ENCODE measurements at places on chromosomes 3 and 15.

- DNase-seq: no peak
These were observed 53.8 kb upstream of the SPPL2A start for GRCh38 chr15:50819344-50819743.

DNA sequence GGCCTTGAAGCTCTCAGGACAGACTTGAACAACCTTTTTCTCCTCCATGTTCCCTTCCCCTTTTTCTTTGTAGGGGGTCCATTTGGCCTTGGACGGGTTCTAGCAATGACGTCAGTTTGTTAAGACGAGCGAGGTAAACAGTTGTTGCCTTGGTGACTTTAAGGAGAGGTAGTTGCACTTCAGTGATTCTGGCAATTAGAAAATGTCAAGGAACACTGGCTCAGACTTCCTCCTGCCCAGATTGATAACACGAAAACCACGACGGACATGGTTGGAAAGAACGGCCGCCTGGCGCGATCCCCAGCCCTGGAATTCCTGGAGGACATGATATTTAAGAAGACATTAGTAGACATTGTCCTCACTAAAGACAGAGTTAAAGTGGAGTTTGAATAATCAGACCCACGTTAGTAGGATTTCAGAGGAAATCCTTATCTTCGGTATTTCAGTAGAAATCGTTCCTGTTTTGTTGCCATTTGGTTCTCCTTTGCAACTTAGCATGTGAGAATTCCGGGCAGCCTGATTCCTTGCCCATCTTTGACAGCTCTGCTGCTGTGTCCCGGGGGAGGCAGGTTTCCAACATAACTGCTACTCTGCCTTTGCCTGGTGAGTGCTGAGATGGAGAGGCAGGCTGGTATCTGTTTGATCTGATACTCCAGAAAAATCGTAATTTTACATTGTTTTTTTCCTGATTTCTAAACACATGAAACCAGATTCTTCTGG is 87.3 kb downstream of the ST6GAL1 start:
- DNase-seq: no peak

DNA sequence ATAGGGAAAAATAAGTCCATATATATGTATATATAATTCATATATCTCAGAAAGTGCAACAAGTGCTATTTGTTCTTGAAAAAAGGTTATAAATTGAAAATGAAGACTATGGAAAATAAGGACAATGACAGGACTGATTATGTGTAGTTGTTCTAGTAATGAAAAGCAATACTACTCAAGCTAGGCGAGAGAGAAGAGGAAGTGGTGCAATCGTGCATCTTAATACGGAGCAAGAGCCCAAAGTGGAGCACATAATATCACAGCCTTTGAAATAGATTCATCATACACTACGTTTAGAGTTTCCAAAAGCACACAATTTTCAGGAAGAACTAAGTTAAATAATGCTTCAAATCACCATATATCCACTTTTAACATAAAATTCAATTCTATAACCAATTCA is 87.9 kb downstream of the ULK4 start:
- DNase-seq: no peak

GRCh38 chr3:63519426-63519825 is 133.0 kb upstream of the SNTN start:
- DNase-seq: no peak

DNA sequence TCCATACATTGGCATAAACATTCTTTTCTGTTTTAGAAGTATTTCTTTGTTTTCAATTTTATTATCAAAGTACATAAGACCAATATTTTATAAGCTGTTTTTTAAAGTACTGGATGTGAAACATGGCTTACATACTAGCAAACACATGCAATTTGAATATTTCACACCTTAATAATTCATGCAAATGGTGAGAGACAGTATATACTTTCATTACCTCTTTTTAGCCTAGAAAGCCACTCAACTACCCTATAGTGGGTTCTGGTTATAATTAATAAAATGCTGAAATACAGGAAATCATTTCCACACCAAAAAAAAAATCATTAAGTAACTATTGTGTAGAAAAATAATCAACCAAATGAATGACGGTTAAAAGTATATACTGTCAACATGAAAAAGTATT is 38.5 kb upstream of the MELTF start:
- no peak for DNase-seq

GRCh38 chr15:96340598-96341512 is 10.4 kb downstream of the NR2F2 start:
- no peak for DNase-seq

GRCh38 chr3:130709671-130710070 is 37.0 kb downstream of the PIK3R4 start:
- no peak for DNase-seq

- no peak for DNase-seq
These were observed 595 bp downstream of the DPH6 start for GRCh38 chr15:35545316-35545823.

GRCh38 chr3:94156626-94157025 is 93.8 kb downstream of the NSUN3 start:
- DNase-seq: no peak

- no peak for DNase-seq
These were observed 889.8 kb downstream of the ROBO1 start for GRCh38 chr3:78878011-78878410.

DNA sequence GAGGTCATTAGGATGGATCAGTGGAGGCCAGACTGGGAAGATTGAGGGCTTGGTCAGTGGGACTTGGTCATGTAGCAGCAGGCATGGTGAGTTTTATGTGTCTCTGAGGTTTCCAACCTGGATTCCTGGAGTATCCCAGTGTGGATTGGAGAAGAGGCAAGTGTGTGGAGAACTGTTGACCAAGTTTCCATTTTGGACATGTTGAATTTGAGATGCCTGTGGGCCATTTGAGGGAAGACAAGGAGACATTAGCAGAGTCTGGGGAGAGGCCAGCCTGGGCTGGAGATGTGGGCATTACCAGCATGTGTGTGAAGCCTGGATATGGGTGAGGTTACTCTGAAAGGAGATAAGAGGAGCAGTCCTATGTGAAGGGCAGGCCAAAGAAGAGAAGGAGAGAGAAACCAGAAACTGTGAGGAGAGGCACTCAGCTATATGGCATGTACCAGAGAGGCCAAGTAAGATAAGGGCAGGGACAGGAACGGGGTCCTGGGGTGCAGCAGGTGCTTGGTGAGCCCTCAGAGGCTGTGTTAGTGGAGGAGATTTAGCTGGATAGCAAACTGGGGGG is 4.3 kb downstream of the SLC25A38 start:
- DNase-seq: no peak

GRCh38 chr3:129305592-129306091 is 27.0 kb downstream of the HMCES start:
- DNase-seq: no peak

GRCh38 chr3:18758047-18758704 is 333.0 kb upstream of the SATB1 start:
- DNase-seq: no peak

- DNase-seq: no peak
These were observed 626.0 kb downstream of the RBMS3 start for GRCh38 chr3:29906906-29907305.

- no peak for DNase-seq
These were observed 146.1 kb upstream of the THBS1 start for GRCh38 chr15:39434751-39435238.

DNA sequence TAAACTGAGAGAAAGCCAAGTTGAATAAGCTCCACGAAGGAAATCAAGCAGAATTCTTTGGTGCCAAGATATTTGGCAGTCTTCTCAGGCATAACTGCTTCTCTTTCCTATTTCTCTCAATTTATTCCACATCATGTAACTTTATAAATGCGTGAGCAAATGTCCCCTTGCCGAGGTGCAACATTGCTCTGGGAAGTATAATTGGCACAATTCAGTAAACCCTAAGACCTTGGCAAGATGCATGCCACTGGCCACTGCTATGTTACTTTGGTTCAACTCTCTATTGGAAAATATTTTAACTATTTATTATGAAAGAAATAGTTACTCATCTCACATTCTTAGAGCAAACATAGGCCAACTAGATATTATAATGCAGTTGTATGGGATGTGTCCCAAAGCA is 170.2 kb downstream of the SUCNR1 start:
- no peak for DNase-seq

GRCh38 chr15:47383102-47383501 is 334.2 kb upstream of the SEMA6D start:
- no peak for DNase-seq

GRCh38 chr3:73243740-73244139 is 182.3 kb downstream of the EBLN2 start:
- DNase-seq: no peak

Data from activated naive CD4-positive, alpha-beta T cell (primary cell).